Upper lobe of left lung (tissue), 6 donors: ENCODE measurements at places on chromosomes 16 and 17. TPM values are rescaled to one million over a fixed set of nuclear protein-coding genes. Genes with fewer than 3 reads are reported as not detected.

DNA sequence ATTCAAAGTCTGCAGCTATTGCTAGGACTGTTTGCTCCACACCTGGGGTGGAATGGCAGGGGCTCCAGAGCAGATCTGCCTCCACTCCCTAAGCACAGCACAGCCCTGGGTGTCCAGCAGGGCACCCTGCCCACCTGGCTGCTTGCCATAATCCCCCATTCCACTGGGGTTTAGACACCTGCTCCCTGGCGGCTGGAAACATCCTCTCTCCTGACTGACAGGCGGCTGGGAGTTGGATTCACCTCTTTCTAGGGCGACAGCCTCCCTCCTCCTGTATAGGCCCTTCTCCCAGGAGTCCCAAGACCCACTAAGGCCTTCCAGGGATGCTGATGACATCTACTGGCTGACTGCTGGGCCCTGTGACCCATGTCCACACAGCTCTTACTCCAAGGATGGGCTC is 18.0 kb downstream of the HDAC5 start:
- no peak for DNase-seq

DNA sequence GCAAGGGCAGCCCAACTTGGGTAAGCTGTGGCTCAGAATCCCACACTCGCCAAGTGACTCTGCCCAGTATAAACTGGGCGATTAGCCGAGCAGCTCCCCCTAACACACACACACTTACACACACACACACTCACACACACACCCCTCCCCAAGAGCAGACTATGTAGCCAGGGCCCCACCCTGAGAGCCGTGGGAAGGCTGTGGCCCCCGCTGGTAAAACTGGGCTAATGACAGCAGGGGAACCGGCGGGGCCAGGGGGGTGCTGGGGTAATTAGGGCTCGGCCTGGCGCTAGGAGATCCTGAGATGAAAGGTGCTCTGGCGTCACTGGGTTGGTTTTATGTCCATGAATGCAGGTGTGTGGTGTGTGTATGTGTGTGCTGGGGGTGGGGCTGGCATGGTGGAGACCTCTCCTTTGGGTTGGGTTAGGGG is 1.1 kb upstream of the THRA start:
- DNase-seq = peak; percentile 37

GRCh38 chr16:53612003-53612402 is 91.7 kb downstream of the RPGRIP1L start:
- DNase-seq = no peak

DNA sequence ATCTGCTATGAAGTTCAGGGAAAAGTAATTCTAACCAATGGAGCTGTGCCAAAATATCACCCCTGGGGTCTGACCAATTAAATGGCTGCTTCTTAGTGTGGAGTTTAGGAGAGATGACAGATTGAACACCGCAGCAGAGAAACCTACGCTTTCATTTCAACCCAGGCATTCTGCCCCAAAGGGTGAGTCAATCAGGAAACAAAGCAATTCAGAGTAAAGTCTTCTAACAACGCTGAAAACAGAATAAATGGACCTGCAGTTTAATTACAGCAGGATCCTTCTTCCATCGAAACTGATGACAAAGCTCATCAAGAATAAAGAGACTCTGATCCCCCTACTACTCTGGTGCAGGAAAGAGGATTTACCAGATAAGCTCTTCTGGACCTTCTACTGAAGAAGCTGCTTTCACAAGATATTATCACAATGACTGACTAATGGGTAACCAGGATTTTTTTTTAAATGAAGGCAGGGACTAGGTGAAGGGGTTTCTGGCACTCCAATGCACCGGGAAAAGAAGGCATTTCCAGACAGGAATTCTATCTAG is 16.7 kb downstream of the RFFL start:
- no peak for DNase-seq

Gene HOXB1
- not detected for total RNA-seq

Gene ATP2A1
- 0.47 TPM for total RNA-seq
